GM13976 (cell line): ENCODE measurements at places on chromosomes 6 and 20.

DNA sequence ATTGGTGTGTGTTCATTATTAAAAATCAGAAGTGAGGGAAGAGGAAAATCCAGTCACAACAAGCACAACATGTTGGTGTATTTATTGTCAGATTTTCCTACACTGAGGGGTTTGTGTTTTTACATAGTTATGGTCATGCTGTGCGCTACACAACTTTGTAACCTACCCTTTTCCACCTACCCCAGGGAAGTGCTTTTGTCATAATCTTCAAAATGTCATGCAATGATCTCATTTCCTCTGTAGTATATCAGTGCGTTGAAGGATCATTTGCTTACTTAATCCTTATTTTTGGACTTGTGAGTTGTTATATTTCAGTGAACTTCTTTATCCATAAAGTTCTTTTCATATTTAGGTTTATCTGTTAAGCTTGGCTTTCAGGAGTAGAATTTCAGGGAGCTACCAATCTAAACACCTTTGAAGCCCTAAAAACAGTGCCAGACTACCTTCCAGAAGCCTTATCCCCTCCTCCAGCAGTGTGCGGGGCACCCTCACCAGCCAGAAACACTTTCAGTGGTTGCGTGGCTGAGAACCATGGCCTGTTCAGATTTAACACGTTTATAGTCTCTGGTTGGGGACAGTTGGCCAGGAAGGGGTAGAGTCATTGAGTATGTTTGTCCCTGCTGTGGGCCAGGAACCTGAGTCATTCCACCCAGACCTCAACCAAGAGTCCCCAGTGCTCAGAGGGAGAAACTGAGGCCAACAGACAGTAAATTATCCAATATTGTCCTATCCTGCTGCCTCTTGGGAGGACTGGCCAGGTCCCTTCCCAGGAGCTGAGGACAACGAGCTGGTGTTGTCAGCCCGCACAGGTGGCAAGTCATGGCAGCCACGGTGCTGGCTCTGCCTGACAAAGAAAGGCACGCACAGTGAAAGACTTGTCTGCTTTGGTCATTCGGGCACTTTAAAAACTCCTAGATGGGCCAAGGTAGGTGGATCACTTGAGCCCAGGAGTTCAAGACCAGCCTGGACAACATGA lies 40.3 kb downstream of the STK35 start:
- DNase-seq = no peak

- DNase-seq = no peak
These were observed 66.7 kb downstream of the RFPL4B start for GRCh38 chr6:112413780-112414179.

- DNase-seq = peak; percentile 7
These were observed 54.6 kb downstream of the PCSK2 start for GRCh38 chr20:17281478-17281877.

DNA sequence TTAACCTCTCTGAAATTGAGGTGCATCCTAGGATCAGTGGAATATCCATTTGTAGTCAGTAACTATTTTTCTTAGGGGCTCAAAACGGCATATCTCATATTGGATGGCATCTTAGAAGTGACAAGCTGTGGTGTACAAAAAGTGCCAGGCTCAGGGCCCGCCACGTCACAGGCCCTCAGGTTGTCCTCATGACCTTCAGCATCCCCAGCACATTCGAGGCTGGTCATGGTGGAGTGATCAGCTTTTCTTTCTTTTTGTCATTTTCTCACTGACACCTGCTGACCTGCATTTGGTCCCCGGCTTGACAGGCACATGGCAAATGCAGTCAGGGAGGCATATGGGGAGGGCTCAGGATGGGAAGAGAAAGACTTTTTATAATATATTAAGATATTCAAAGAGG lies 7.1 kb upstream of the E2F1 start:
- DNase-seq = no peak

GRCh38 chr20:57991211-57991881 lies 237.1 kb downstream of the ANKRD60 start:
- no peak for DNase-seq

GRCh38 chr20:63080811-63081210 lies 74.0 kb upstream of the BHLHE23 start:
- no peak for DNase-seq

GRCh38 chr6:113526553-113526952 lies 330.6 kb upstream of the MARCKS start:
- DNase-seq = no peak

- DNase-seq = no peak
These were observed 178.0 kb downstream of the BMP7 start for GRCh38 chr20:57088436-57088835.

- no peak for DNase-seq
These were observed 116.6 kb downstream of the ZDHHC14 start for GRCh38 chr6:157497579-157497978.

DNA sequence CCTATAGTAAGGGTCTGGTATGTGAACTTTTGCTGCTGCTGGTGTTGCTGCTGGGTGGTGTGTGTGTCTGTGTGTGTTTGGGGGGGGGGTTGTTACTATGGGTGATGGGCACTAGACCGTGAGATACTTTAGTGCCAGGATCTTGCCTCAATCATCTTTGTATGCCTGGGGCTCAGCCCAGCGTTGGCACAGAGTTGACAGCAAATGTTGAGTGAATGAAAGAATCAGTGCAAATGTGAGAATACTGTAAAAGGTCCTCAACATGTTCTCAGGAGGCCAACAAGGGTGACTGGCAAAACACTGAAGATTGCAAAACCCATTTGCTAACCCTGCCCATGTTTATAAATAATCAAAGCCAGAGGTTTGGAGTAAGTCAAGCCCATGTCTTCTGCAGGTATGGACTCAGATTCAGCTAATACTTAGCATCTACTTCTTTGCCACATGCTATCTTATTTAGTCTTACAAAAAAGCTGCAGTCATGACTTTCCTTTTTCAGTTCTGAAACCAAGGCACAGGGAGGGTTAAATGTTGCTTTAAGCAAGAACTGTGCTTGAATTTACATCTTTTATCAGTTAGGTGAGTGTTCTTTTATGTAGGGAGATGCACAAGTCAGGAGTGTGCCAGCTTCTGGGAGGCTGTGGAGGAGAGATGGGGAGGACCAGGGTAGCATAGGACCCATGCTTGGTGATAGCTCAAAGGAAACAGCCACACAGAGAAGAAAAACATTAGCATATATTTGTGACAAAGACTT lies 125.3 kb upstream of the SPACA1 start:
- DNase-seq = no peak

DNA sequence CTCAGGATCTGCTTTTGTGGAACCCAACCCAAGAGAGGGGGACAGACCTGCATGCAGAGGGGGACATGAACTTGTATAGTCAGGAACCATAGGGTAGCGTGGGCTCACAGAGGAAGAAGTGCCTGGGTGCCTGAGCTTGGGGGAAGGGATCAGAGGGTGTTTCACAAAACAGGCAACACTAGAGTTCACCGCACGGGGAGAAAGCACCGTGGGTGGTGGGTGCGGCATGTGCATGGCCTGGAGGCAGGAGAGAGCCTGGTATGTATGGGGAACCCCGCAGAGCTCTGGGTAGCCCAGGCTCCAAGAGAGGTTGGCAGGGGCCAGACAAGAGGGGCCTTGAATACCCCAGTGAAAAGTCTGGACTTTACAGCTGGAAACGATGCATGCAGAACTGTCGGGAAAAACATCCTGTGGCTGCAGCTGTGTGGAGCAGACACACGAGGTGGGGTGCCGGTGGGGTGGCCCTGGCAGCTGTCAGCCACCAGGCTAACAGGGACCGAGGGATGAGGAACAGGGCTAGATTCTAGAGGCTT lies 6.7 kb upstream of the EMILIN3 start:
- DNase-seq = no peak

DNA sequence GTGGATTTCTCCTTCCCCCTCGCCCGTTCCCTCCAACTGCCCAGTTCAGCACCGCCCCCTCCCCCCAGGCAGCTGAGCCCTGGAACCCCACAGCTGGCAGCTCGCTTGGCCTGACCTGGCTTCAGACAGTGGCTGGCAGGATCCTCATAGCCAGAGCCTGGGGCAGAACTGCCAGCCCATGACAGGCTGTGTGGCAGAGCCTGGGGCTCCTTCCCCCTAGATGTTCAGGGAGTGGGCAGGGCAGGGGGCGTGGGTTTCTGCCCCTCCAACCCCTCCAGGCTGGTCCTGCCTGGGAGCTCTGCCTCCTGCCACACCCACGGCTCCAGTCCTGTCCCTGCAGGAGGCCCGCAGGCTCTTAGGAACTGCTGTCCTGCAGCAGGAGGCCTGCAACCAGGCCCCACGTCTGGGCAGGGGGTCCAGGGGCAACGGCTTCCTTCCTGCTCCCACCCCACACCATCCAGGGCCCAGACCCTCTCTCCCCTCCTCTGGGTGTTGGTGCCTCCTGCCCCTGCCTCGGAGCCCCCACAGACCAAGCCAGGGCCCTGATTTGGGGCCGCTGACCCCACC lies 9.6 kb upstream of the KCNQ2 start:
- no peak for DNase-seq

- DNase-seq = no peak
These were observed 13.0 kb upstream of the SNHG17 start for GRCh38 chr20:38447931-38448675.

DNA sequence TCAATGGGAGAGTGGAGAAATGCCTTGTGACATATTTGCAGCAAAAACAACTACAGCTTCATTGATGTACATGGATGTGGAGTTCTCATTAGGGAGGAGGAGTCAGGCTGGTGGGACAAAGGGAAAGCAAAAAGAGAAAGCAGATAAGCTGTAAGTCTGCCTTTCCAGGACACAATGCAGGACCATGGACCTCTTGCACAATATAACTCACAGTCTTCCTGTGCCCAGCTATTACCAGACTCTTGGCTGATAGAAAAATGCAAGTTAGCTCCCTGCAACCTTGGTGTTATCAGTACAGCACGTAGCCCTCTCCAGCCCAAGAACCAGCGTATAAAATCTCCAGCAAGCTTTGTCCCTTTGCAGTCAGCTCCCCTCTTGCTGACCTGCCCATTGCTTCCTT lies 232.3 kb downstream of the NFATC2 start:
- DNase-seq = no peak

DNA sequence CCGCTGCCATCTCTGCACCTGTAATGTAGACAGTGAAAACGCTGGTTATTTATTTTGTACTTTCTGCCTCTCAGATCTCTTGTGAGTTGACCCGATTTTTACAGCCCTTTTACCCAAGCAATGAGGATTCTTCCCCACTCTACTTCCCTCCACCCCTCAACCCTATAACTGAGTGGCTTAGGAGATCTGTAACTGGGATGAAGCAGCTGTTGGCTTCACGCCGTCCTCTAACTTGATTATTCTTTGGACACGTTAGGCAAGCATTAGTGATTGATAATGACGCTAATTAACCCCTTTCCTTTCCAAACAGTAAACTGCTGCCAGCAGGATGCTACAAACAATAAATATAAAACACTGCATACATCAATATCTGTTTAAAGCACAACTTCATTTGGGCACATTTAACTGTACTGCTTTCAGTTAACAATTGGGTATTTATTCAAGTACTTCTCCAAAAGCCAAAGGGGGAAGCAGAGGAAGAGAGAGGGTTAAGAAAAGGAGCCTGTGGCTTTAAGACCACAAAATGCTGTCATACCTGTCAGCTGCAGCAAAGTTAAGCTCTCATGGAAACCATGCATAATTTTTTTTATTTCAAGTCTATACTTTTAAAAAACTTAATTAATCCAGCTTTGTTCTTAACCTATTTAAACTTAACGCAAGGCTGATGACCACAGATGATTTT lies 21.2 kb downstream of the TFAP2A start:
- DNase-seq = no peak
